ENCODE measurements at places on chromosomes 2 and 18.

- no peak for DNase-seq
These were observed 46.4 kb upstream of the STON1 start for GRCh38 chr2:48483506-48483905.

DNA sequence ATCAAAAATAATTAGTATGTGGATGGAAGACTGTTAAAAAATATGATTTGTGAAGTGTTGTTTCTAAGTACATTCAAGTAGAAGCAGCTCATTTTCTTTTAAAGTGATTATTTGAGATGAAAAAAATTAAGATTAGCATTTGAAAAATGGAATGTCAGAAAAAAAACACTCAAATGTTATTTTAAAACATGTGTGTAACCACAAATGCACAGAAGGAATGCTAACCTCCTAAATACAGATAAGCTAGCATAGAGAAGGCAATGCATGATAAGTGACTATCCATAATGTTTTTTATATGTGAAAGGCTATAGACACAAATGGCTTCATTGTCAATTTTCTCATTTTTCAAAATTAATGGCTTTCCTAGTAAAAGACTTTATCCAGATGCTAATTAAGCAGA lies 198.9 kb downstream of the NYAP2 start:
- DNase-seq, result no peak

GRCh38 chr2:215553946-215554345 lies 118.1 kb upstream of the FN1 start:
- DNase-seq, result no peak

- peak; percentile 34 for DNase-seq
These were observed 187.8 kb upstream of the SIX3 start for GRCh38 chr2:44753552-44754285.
